HFFc6 (cell line): ENCODE measurements at places on chromosomes 6 and 20. TPM values are rescaled to one million over a fixed set of nuclear protein-coding genes. Genes with fewer than 3 reads are reported as not detected.

ACTL10 gene
- total RNA-seq: 1.7 to 1.9 TPM (median 1.8 TPM) in 3 replicates

CST4 gene
- not detected in 3 replicates for total RNA-seq

DNA sequence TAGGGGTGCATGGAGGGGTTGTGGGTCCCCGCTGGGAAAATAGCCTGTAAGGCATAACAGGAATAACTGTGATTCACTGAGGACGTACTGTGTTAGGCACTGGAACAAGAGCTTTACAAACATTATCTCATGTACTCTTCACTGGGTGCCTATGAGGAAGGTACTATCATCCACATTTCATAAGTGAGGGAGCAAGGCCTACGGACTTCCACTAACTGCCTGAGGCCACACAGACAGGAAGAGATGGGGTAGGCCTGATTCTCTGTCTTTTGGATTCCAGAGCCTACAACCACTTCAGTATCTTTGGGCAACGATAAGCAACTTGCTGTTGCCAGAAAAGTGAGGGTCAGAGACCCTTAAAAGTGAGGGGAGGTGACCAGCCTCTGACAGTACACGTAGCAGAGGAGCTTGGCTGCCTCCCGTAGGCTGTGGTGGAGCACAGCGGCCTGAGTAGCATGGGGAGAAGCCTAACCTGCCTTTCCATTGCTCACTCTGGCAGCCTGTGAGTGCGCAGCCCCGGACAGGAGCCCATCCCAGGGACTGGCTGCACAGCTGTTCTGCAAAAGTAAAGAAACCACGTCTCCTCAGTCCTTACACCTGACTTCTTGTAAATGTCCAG, 30.4 kb downstream of the PSMB1 start:
- no peaks in the 10 kb centered on the region for H3K36me3 ChIP-seq
- H3K4me3 ChIP-seq: no peak overlapping the region
- H3K4me1 ChIP-seq: no peaks in the 10 kb centered on the region
- peaks cover 11% of the 10 kb centered on the region for H3K27me3 ChIP-seq
- no peak for DNase-seq

- H3K4me1 ChIP-seq: peaks cover 13% of the 10 kb centered on the region
- no peaks in the 10 kb centered on the region for H3K36me3 ChIP-seq
- no peak overlapping the region for H3K27ac ChIP-seq
- H3K27me3 ChIP-seq: peaks cover 10% of the 10 kb centered on the region; the same call in 1 of the 2 replicates
- no peak overlapping the region for H3K4me3 ChIP-seq
These were observed 79.8 kb upstream of the ARID1B start for GRCh38 chr6:156697225-156697830.

DNA sequence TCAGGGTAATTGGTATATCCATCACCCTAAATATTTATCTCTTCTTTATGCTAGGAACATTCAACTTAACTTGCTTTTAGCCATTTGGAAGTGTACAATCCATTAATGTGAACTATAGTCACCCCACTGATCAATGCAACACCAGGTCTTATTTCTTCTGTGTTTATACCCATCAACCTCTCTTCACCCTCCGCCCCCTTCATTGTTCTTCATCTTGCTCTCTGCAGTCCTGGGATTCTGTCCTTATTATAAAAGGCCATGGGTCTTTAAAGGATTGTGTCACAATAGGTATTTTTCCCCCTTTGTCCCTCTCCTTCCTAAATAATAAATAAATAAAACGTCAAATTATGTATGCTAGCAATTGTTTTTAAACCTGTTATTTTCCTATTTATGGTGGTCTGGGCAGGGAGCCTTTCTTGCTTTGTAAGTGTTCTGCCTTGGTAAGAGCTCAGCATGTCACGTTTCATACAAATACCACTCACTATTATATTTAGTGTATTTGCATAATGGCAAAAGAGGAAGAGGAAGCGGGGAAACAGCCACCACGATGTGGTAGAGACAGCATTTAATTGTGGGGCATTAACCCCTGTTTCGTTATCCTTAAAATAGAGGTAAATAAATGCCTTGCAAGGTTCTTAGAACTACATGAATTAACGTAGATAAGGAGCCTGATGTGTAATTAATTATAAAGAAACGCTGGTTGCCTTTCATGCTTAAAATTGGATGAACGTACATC, 1.9 kb downstream of the ABRACL start:
- no peaks in the 10 kb centered on the region; the same call in 1 of the 2 replicates for H3K27me3 ChIP-seq
- no peak overlapping the region for H3K27ac ChIP-seq
- peaks cover 13% of the 10 kb centered on the region for H3K4me1 ChIP-seq
- no peak overlapping the region for H3K4me3 ChIP-seq
- no peaks in the 10 kb centered on the region for H3K36me3 ChIP-seq
- DNase-seq: no peak

DNA sequence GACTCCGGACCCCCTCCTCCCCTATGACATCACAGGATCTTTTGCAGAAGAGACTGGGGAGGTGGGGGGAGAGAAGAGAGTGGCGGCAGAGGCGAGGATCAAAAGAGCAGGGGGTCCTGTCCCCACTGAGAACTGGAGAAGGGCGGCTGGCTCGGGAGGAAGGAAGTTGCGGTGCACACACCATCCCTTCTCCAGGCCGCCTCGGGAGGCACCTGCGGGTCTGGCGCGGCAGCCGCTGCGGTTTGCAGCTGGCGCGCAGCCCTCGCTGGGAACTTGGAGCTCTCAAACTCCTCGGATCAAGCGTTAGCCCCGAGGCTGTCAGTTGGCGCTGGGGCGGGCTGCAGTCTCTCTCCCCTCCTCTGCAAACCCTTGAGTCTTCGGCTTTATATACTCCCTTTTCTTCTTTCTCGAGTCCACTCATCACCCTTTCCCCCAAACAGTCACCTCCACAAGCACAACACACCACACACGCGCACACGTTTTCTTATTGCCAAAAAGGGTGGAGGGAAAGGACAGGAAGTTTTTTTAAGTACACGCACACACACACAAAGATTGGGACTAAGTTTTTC, 180.7 kb downstream of the TBXT start:
- peaks cover 1% of the 10 kb centered on the region for H3K27me3 ChIP-seq
- H3K4me1 ChIP-seq: no peaks in the 10 kb centered on the region
- DNase-seq: no peak
- H3K36me3 ChIP-seq: no peaks in the 10 kb centered on the region

- DNase-seq: no peak
- no peaks in the 10 kb centered on the region for H3K36me3 ChIP-seq
- H3K27me3 ChIP-seq: peaks cover 4% of the 10 kb centered on the region
- H3K4me3 ChIP-seq: no peak overlapping the region
These were observed 15.6 kb upstream of the MAS1 start for GRCh38 chr6:159875194-159875593.

DNA sequence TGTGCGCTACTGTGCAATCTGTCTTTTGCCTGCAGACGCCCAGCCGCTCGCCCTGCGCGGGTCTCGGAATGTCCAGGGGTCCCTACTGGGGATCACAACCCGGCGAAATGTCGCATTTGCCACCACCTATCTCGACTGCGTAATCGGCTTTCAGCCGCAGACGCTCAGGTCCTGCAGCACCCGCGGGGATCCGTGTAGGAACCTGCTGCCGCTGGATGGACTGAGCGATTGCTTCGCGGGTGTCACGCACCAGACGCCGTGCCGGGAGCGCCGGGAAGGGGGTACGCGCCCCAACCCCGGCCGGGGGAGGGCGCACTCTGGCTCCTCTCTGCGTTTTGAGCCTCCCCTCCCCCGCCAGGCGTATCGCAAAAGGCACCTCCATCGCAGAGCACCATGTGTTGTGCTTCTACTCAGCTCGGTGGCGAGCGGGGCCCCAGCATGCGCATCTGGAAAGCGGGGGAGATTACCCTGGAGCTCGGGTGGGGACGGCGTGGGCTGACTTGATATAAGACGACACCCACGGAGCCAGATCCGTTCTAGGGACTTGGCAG, 747 bp upstream of the PTPRA start:
- peaks cover 67% of the 10 kb centered on the region for H3K4me1 ChIP-seq
- no peaks in the 10 kb centered on the region; the same call in 1 of the 2 replicates for H3K27me3 ChIP-seq
- peak overlapping the region; percentile 84 for H3K27ac ChIP-seq
- H3K36me3 ChIP-seq: 0 out of 2 replicates have a peak, but pooled peaks cover 5% of the 10 kb centered on the region
- peak overlapping the region; percentile 92 for H3K4me3 ChIP-seq

- DNase-seq: no peak
- peaks cover 9% of the 10 kb centered on the region for H3K27me3 ChIP-seq
- no peaks in the 10 kb centered on the region for H3K36me3 ChIP-seq
- no peaks in the 10 kb centered on the region for H3K4me1 ChIP-seq
- H3K27ac ChIP-seq: no peak overlapping the region
- no peak overlapping the region for H3K4me3 ChIP-seq
These were observed 10.8 kb upstream of the PBOV1 start for GRCh38 chr6:138229072-138229471.

MATN4 gene
- total RNA-seq: 0.08 TPM in 1 of 3 replicates, not detected in the others

RHAG gene
- not detected in 3 replicates for total RNA-seq

E2F1 gene
- 10.4 to 21.1 TPM (median 20.0 TPM) in 3 replicates for total RNA-seq

DNA sequence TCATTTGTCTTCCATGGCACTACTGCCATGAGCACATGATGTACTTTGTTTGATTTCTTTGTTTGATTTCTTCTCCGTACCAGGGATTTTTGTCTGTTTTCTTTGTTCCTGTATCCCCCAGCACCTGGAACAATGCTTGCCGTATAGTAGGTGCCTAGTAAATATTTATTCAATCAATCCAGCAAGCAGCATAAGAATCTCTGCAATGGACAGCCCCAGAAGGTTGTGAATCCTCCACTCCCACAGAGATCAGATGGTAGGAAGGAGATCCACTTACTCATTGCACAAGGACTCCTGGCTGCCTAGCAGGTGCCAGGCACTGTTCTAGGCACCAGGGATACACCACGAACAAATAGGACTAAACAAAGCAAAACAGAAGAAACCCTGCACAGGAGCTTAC, 6.7 kb upstream of the SYNJ2 start:
- peaks cover 2% of the 10 kb centered on the region for H3K27me3 ChIP-seq
- no peak overlapping the region for H3K4me3 ChIP-seq
- no peak overlapping the region for H3K27ac ChIP-seq
- peaks cover 16% of the 10 kb centered on the region for H3K4me1 ChIP-seq
- DNase-seq: no peak

GINM1 gene
- total RNA-seq: 58.8 to 69.3 TPM (median 63.1 TPM) in 3 replicates

CALHM5 gene
- 1.9 to 5.6 TPM (median 2.4 TPM) in 3 replicates for total RNA-seq

- peaks cover 69% of the 10 kb centered on the region for H3K4me1 ChIP-seq
- H3K36me3 ChIP-seq: peaks cover 5% of the 10 kb centered on the region; the same call in 1 of the 2 replicates
- no peak for DNase-seq
- H3K27me3 ChIP-seq: no peaks in the 10 kb centered on the region
These were observed 515.2 kb upstream of the JARID2 start for GRCh38 chr6:14730654-14731053.

DNA sequence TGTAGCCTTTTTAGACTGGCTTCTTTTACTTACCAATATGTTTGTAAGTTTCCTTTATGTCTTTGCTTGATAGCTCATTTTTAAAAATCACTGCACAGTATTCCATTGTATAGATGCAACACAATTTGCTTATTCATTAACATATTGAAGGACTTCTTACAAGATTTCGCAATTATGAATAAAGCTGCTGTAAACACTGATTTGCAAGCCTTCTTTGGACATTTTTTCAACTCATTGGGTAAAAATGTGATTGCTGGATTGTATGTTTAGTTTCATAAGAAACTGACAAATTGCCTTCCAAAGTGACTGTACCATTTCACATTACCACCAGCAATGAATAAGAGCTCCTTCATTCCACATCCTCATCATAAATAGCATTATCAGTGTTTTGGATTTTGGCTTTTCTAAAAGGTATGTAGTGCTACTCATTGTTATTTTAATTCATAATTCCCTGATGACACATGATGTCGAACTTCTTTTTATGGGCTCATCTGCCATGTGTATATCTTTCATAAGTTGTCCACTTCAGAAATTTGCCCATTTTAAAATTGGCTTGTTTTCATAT, 80.7 kb downstream of the TFAP2B start:
- no peaks in the 10 kb centered on the region for H3K36me3 ChIP-seq
- no peak overlapping the region for H3K4me3 ChIP-seq
- no peak for DNase-seq
- H3K27ac ChIP-seq: no peak overlapping the region

GRCh38 chr6:157292202-157292601, 31.1 kb downstream of the TMEM242 start:
- no peak overlapping the region for H3K27ac ChIP-seq
- DNase-seq: no peak
- no peaks in the 10 kb centered on the region for H3K4me1 ChIP-seq
- H3K27me3 ChIP-seq: no peaks in the 10 kb centered on the region; the same call in 1 of the 2 replicates
- H3K4me3 ChIP-seq: no peak overlapping the region

DNA sequence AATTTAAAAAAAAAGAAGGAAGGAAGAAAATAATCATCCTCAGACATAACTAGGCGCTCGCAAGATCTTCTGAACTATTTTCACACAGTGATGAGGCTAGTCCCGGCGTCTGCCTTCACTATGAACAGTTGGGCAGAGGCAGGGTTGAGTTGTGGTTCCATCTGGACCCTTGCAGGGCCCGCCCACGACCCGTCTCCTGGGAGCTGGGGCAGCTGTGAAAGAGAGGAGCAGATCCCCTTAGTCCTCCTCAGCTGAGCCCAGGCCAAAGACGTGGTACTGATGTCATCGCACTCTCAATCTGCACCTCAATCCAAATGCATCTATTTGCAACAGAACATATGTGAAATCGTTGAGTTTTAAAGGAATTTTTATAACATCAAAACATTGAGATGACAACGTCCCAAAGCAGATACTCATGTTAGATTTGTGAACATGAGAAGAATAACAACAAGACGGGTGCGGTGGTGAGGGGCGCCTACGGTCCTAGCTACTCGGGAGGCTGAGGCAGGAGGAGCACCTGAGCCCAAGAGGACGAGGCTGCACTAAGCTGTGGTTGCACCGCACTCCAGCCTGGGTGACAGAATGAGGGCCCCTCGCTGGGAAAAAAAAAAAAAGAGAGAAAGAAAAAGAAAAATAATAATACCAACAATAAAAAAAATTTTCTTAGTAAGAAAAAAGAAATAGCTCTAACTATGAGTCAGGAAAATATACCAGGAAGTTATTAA, 15.3 kb downstream of the TCFL5 start:
- peaks cover 7% of the 10 kb centered on the region for H3K4me1 ChIP-seq
- H3K27ac ChIP-seq: no peak overlapping the region
- H3K36me3 ChIP-seq: peaks cover 31% of the 10 kb centered on the region
- DNase-seq: no peak
- H3K4me3 ChIP-seq: no peak overlapping the region
- no peaks in the 10 kb centered on the region for H3K27me3 ChIP-seq

WFDC12 gene
- not detected in 2 replicates for total RNA-seq

BTN3A1 gene
- total RNA-seq: 10.3 to 14.7 TPM (median 11.0 TPM) in 3 replicates

C2 gene
- total RNA-seq: 0.24 to 0.41 TPM in 2 of 3 replicates, not detected in the other

PNPLA1 gene
- not detected in 3 replicates for total RNA-seq

GRCh38 chr6:112337209-112337638, 9.9 kb upstream of the RFPL4B start:
- H3K27me3 ChIP-seq: no peaks in the 10 kb centered on the region
- DNase-seq: peak; percentile 87
- no peak overlapping the region for H3K4me3 ChIP-seq
- peak overlapping the region; percentile 76 for H3K27ac ChIP-seq

VPS16 gene
- 29.0 to 35.9 TPM (median 33.4 TPM) in 3 replicates for total RNA-seq

DNA sequence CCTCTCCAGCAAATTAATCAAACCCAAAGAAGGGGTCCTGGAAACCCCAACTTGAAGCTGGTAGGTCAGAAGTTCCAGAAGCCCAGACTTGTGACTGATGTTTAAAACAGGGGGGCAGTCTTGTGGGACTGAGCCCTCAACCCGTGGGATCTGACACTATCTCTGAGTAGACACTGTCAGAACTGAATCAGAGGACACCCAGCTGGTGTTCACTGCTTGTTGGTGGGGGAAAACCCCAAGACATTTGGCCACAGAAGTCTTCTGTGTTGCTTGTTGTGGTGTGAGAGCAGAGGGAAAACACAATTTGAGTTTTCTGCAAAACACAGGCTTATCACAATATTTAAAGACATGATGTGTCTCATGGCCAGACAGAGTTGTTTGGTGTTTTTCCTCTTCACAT, 29.9 kb downstream of the KIF13A start:
- peaks cover 53% of the 10 kb centered on the region for H3K4me1 ChIP-seq
- no peak for DNase-seq
- H3K36me3 ChIP-seq: peaks cover 30% of the 10 kb centered on the region
- H3K27ac ChIP-seq: peak overlapping the region; percentile 71
- H3K27me3 ChIP-seq: no peaks in the 10 kb centered on the region
